ENCODE measurements at places on chromosomes 1 and 21.

GRCh38 chr21:33021667-33022066 lies 4.1 kb upstream of the OLIG2 start:
- DNase-seq: no peak

DNA sequence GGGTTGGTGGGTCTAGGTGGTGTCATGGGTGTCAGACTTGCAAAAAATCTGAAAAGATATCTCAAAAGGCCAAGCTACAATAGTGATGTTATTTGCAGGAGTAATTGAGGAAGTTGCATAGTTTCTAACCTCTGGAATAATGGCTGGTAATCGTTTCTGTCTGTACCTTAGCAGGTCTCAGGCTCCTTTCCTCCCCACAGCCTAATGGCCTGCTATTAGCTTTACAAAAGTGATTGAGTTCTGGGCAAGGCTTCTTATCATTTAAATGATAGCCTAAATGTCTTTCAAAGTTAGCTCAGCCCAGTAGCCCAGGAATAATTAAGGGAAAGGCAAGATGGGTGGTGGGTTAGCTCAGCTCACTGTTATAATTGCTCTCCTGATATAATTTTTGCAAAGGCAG lies 37.7 kb upstream of the IGSF5 start:
- no peak for DNase-seq

GRCh38 chr21:41929248-41929647 lies 24.6 kb downstream of the C2CD2 start:
- no peak for DNase-seq

GRCh38 chr1:194341587-194341986 lies 1155.2 kb upstream of the B3GALT2 start:
- no peak for DNase-seq

DNA sequence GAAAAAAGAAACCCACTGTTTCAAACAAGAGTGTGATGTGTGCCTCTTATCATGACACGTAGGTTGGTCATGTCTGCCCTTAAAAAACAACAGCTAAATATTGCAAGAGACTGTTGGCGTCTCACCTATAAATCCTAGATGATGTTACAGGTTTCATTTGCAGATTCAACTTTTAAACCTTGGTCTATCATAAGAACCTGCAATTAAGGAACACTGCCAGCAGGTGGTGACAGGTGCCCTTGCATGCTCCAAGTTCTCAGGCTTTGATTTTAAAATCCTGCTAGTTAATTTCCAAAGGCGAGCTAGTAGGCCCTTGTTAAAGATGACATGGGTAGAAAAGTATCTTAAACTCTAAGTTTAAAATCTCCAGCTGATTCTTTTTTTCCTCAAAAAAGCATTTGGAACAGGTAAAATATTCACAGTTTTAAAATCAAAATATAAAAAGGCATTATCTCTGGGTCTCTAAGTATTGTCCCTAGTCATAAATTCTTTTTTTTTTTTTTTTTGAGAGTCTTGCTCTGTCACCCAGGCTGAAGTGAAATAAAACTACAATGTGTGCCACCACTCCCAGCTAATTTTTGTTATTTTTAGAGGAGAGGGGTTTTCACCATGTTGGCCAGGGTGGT lies 39.1 kb downstream of the CLSTN1 start:
- peak; percentile 60 for DNase-seq

- no peak for DNase-seq
These were observed 3.5 kb upstream of the TRIT1 start for GRCh38 chr1:39886757-39887231.

DNA sequence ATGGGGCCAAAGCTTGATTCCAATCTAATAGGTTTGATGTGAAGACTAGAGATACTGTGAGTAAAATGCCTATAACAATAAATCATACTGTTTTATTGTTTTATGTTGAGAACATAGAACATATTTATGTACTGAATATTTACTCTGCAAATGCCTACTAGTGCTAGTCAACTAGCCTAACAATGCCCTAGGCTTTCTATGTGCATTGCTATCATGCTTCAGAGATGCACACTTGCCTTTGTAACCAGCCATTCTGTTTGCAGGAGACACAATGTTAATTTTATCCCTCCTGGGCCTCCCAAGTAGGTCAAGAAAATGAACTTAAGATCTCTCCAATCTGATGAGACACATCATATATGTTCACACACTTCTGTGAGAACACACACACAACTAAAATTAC lies 530.8 kb upstream of the BEND5 start:
- DNase-seq: no peak

- no peak for DNase-seq
These were observed 59.4 kb upstream of the DUSP10 start for GRCh38 chr1:221801251-221801661.

- no peak for DNase-seq
These were observed 21.1 kb downstream of the RTCA start for GRCh38 chr1:100287162-100287561.

- no peak for DNase-seq
These were observed 1.2 kb downstream of the ELOVL1 start for GRCh38 chr1:43366601-43367025.

- DNase-seq: no peak
These were observed 1573.0 kb upstream of the PRMT6 start for GRCh38 chr1:105483436-105483835.

DNA sequence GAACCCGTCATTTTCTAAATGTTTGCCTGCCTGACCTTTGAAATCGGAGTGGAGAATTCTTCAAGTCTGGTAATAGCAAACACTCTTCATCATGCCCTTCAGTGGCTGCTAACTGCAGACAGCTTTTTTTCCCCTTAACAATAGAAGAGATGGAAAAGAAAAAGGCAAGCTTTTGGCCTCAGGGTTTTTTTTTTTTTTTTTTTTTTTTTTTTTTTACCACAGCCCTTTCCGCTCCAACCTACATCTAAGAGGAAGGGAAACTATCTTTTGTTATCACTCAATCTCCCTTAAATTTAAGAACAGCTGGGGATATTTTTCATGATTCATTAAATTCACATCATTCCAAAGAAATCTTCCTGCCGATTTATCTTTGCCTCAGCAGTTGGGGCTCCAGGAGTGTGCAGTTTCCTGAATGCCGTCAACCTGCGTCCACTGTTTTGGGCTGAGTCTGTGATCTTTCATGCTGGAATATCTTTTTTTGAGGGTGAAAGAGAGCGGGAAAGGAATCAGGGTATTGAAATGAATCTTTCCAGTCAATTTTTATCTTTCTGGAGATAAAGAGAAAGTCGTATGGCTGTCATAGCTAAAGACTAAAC lies 144.5 kb upstream of the SMYD2 start:
- DNase-seq: no peak

GRCh38 chr1:161722406-161722805 lies 1.1 kb downstream of the FCRLB start:
- no peak for DNase-seq

DNA sequence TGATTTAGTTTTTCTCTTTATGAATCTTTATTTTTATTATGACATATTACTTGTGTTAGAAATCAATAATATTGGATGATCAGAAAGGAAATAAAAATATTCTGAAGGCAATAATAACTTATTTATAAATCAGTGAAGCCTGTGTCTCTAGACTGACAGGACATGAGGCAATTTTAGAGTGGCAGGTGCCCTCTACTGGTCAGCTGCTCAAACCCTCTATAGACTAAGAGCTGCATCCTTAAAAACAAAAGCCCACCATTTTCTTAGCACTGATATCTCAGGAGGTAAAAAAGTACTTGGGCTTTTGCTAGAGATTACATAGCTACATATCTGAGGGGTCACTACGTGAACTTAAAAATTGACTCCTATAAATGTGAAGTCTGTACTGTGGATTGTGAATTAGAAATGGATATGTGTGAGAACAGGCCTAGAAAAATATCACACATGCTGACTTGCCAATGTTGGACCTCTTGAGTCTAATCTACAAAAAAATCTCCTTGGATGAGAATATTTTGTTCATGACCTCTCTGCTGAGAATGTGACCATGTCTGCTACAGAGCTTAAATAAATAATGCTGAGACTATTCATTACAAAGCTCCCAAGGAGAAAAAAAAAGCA lies 597.9 kb upstream of the ADAMTS5 start:
- DNase-seq: no peak

GRCh38 chr1:11364170-11364569 lies 91.2 kb downstream of the UBIAD1 start:
- DNase-seq: no peak

- DNase-seq: no peak
These were observed 221.6 kb upstream of the POU3F1 start for GRCh38 chr1:38268226-38268625.

DNA sequence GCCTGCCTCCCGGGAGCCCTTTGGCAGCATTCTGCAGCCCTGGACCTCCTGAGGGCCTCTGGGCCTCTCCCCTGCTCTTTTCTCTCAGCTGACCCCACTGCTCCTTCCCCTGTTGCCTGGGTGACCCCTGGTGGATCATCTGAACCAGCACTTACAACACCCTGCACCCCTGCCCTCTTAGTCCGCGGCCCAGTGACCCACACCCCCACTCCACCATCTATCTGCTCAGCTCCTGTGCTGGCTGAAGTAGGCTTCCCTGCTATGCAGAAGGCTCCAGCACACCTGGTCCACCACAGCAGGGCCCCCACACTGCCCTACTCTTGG lies 74.0 kb downstream of the DMRTA2 start:
- no peak for DNase-seq

GRCh38 chr1:5519366-5520135 lies 472.7 kb downstream of the NPHP4 start:
- DNase-seq: no peak

- no peak for DNase-seq
These were observed 422.9 kb upstream of the BEND5 start for GRCh38 chr1:49199564-49199963.

- no peak for DNase-seq
These were observed 17.7 kb downstream of the LRRC8B start for GRCh38 chr1:89542345-89542744.

DNA sequence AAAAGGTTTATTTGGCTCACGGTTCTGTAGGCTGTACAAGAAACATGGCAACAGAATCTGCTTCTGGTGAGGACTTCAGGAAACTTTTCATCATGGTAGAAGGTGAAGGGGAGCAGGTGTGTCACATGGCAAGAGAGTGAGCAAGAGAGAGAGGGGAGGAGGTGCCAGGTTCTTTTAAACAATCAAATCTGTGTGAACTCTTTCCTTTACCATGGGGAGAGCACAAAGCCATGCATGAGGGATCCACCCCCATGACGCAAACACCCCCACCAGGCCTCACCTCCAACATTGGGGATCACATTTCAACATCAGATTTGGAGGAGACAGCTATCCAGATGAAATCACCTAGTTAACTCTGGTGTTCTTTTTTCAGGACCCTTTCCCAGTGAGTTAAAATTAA lies 103.6 kb downstream of the GALNT2 start:
- no peak for DNase-seq

GRCh38 chr1:43569175-43569574 lies 38.5 kb downstream of the PTPRF start:
- DNase-seq: no peak

- no peak for DNase-seq
These were observed 13.0 kb upstream of the KLHDC8A start for GRCh38 chr1:205369701-205370123.

DNA sequence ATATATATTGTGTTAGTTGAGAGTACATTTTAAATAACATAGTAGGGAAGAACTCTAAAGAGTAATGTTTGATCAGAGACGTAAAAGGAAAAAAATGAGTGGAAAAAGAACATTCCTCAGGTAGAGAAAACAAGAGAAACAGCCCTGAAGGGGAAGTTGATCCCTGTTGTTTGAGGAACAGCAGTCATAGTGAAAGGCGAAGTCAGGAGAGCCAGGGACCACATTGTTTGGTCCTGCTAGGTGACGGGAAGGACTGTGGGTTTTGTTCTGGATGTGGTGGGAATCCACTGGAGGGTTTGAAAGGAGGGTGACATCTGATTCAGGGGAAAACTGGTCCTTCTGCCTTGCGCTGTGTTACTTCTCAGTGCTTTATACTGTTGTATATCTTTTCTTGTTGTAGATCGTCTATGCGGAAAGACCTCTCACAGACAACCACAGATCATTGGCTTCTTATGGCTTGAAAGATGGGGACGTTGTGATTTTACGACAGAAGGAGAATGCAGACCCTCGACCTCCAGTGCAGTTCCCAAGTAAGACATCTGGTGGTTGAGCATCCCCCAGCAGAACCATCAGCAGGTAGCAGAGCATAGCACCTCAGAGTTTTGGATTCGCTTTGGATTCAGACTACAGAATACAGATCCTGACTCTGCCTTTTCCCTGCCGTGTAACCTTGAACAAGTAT lies 9.2 kb downstream of the DDI2 start:
- DNase-seq: no peak

DNA sequence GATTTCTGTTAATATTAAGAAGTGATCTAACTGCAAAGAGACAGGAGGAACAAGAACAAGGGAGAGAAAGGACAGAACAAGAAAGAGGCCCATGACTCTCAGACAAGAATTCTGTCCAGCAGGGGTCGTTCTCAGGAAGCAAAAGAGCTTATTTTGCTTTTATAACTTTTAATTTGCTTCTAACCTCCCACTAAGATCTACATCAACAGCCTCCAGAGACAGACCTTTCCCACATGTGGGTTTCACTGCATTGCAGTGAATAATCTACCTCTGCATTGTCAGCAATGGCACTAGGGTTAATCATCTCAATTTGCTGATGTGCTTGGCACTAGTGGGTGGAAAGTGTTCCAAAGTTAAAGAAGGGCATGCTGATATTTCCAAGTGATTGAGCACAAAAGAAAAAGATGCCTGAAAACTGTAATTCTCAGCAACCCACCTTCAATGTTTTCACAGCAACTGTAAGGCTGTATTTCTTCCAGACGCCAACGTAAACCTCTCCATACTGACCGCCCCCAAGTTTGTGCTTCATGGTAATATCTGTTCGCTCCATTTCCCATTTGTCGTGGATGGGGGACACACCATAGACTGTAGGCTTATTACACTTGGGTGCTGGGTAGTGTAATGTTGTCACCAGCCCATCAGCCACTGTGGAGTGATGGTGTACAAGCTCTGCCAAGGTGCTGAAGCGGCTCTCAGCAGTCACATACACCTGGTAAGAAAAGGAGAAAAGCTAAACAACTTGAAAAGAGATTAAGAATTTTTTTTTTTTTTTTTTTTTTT lies 39.5 kb downstream of the TOR3A start:
- DNase-seq: peak; percentile 55

DNA sequence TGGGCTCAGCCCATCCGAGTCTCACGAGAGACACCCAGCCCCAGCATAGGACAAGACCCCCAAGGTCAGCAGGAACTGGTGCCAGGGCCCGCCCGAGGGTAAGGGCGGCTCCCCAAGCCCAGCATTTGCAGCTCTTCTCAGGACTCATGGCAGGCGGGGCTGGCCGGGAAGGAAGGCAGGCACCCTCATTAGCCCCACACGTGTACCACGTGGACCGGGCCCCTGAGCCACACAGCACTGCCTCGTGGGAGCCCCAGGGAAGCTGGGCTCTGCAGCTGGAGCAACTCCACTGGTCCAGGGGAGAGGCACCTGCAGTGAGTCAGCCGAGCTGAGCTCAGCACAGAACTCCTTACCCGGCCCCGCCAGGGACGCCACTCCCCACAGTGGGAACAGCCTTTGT lies 97.7 kb upstream of the IFFO2 start:
- DNase-seq: no peak
